Neural progenitor cell (in vitro differentiated cells): ENCODE measurements at places on chromosomes 6 and 20.

DNA sequence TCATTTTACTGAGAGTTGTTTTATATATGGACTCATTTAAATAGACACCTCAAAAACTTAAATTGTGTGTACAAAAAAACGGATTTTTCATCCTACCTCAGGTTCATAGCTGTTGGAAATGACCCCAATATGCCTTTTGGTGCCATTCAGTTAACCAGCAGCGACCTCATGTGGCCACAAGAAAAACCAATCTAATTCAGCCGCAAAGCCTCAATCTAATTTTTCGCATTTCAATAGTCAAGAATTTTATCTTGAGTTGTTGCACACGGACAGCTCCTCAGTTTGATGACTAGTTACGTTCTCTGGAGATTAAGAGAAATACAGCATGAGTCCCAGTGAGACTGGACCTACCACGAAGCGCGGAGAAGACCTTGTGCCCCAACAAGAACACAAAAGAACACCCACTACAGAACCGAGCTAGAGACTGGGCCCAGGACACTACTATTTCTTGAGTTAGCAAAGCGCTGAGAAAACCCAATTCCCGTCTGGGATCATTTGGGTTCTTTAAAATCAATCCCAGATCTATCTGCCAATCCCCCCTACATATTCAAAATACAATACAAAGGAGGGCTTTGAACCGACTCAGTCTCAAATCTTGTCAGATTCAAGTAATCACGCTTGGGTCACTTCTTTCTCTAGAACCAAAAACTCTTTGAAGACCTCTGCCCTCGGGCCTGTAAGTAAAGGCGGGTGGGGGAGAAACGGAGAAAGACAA, 1.1 kb downstream of the TCP11 start:
- peak; percentile 74 for DNase-seq

GRCh38 chr6:163958646-163959045, 544.1 kb downstream of the QKI start:
- DNase-seq = no peak

GRCh38 chr6:108897371-108897770, 49.1 kb downstream of the ARMC2 start:
- DNase-seq = no peak

- DNase-seq = no peak
These were observed 13.3 kb upstream of the PCMTD2 start for GRCh38 chr20:64242003-64242796.

DNA sequence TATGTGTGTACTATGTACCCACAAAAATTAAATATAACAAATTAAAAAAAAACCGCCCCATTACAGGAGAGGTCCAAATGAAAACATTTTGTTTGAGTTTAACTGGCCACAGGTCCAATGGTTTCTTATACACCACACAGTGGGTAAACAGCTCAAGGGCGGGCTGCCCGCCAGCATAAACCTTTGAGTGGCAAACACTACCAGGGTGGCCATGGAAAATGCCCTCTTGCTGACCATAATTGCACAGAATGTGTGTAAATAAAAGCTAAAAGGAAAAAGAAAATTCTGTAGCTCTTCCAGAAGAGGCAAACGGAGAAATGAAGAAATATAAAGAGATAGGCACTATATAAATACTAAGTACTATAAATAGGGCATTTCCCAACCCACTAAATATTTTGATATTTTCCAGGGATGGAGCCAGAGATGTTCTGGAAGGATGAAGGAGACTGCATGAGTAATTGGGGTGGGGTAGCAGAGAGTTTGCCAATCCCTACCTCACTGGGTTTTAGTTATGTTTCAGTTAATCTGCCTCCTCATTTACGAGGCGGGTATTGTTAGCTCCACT, 1.1 kb upstream of the CDC5L start:
- DNase-seq = no peak

DNA sequence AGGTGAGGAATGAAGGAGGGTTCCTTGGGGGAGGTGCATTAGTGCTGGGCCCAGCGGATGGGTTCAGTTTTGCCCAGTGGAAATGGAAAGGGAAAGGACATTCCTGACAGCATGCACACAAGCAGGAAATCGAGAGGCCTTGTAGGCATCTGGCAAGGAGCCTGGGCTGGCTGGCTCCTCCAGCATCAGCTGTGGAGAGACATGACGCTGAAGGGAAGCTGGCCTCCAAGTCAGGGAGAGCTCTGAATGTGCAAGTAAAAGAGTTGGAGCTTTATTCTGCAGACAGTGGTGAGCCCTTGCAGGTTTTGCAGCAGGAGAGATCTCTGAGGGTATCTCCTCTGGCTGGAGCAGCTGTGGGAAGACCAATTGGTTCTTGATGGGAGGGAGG, 154.3 kb downstream of the MRPL14 start:
- no peak for DNase-seq

GRCh38 chr6:132570221-132570777, at the start of gene TAAR6:
TAAR6 (plus strand) TSS chr6:132570322; CDS start chr6:132570322, 0 bp downstream.
- no peak for DNase-seq

GRCh38 chr6:147820520-147820919, 312.0 kb downstream of the SAMD5 start:
- peak; percentile 67 for DNase-seq

DNA sequence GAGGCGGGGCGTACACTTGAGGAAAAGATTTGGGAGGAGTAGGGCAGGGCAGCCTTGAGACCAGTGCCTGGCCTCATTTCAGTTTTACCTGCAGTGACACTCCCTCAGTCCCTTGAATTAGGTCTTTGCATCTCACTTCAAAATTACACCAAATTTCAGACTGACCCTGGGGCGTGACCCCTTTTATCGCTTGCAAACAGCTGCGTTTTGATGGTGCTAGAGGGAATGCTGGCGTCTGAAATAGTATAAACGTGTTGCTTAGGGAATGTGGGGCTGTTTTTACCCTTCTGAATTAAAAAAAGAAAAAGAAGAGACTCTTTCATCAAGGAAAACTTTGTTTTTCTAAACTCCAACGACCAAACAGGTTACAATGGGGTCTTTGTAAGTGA, 21.0 kb downstream of the COL9A1 start:
- no peak for DNase-seq

DNA sequence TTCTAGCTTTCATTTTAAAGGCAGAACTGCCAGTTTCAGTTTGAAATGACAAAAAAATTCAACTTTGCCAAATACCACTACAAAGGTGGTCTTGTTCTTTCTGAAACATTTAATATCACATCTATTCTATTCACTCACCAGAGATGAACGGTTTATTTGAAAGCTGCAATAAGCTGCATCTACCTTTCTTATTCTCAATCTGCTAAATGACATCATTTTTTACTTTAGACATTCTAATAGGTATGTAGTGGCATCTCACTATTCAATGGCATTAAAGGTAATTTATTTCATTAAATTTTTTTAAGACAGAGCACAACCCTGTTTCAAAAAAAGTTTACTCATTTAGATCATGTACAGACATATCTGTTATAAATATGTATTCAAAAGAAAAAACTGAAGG, 66.5 kb upstream of the SMIM29 start:
- DNase-seq = no peak

GRCh38 chr20:50244352-50245149, 53.9 kb downstream of the CEBPB start:
- no peak for DNase-seq

GRCh38 chr6:110341663-110342596, 16.2 kb downstream of the METTL24 start:
- peak; percentile 76 for DNase-seq

DNA sequence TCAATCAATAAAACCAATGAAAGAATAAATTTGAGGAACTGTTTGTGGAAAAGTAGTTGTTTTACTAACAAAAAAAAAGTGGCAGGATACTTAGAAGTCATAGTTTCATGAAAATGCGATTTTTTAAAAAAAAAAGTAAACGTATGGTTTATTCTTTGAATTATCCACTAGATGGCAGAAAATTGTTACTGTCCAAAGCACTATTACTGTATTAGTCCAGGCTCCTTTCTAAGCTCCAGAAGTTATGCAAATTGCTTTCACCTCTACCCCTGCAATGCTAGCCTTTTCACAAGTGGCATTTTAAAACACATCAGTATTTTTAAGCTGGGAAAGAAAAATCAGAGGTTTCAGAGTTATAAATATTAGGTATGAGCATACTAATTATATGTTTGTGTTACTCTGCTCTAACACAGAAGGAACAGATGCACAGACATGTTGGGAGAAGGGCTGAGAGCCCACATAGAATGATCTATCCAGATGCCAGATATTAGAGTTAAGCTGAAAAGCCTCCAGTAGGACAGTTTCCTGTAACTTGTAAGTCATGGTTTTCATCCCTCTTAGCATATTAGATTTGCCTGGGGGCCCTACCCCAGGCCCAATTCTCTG, 63.9 kb downstream of the FHL5 start:
- DNase-seq = peak; percentile 28

DNA sequence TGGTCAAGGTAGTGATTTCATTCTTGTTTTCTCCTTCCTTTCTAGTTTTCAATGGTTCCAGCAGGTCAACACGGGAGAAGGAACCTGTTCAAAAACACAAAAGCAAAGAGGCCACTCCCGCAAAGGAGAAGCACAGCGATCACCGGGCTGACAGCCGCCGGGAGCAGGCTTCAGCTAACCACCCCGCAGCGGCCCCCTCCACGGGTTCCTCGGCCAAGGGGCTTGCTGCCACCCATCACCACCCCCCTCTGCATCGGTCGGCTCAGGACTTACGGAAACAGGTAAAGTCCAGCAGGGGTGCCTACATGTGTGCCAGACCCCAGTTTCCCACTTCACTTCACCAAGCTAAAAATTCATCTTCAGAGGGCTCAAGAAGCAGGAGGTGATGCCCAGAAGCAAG, 175.6 kb downstream of the DTNBP1 start:
- DNase-seq = no peak

DNA sequence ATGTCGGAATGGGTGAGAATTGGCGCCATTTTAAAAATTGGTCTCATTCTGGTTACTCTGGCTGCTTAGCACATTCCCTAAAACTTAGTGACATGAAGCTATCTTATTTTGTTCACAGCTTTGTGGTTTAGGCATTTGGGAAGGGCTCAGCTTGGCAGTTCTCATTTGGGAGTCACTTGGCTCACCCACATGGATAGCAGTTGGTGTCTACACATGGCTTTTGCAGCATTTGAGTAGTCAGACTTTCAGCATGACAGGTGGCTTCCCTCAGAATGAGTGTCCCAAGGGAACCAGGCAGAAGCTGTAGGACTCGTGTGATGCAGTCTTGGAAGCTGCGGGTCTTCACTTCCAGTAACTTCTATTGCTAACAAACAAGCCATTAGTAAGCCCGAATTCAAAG, 64.6 kb downstream of the UST start:
- no peak for DNase-seq

GRCh38 chr20:32987044-32987825, 17.0 kb downstream of the SUN5 start:
- no peak for DNase-seq
